Stimulated activated CD4-positive, alpha-beta T cell treated with anti-CD3 and anti-CD28 coated beads, TNF-alpha, amount 100 ng/mL, for 4 hours (primary cell): ENCODE measurements at places on chromosomes 4 and X.
A peak's percentile ranks its signal among the peaks of the same experiment; 100 is the strongest.

- no peak for DNase-seq
Measured at GRCh38 chrX:69207216-69207615, 42.0 kb upstream of the PJA1 start.

GRCh38 chr4:53786632-53787031 is 195.3 kb upstream of the LNX1 start:
- no peak for DNase-seq

DNA sequence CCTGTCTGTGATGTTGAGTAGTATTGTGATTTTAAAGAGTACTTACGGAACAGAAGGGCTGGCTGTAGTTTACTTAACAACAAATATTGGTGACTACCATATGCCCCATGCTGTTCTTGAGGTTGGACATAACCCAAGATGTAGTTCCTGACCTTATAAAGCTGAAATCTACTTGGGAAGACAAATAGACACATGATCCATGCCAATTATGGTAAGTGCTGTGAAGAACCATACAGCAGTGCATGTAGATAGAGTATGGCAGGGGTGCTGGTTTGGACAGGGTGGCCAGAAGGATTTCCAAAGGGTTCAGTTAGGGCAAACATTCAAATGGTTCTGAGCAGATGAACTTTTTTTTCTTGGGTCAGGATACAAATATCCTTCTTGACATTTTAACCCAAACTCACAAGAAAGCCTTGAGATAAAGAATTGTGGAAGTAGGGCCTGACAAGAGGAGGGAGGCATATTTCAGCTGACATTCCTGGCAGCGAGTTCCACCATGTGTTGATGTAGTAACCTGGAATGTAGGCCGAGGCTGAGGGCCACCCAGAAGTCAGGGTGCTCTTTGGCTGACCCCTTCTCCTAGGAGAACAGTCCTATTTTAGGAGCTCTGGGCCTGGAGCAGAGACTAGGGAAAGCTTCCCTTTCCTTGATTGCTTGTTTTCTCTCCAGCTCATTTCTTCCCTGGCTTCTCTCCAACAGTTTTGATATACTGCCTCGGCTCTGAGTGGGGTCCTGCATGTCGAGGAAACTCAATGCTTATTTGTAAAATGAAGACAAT is 74.2 kb downstream of the FREM3 start:
- DNase-seq = no peak

DNA sequence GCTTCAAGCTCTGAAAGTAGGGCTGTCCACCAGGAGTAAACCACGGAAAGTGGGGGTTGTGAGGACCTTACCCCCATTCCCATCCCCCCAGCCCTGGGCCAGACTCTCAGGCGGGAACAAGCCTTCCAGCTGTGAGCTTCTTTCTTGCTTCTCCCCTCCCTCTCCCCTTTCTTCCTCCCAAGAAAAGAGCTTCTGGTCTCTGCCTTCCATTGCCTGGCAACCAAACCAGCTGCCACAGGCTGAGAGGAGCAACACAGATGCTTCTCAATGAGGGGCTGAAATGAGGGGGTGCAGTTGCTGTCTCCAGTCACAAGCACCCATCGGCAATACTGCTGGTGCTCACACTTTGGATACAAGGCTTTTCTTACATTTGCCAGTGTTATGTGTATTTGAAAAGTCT is 72.5 kb downstream of the SLC16A2 start:
- no peak for DNase-seq

DNA sequence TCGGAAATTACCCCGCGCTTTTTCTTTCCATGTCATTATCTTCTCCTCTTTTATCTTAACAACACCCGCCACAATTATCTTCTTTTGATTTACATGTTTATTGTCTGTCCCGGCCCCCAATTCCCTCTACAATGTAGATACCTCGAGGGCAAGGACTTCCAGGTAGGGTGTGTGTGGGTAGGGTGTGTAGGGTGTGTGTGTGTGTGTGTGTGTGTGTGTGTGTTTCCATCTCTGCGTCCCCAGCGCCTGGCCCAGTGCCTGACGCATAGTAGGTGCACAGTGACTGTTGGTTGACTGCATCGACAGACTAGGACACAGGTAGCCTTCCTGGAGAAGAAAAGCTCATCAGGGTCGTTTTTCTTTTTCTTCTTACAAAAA is 103.1 kb downstream of the UCHL1 start:
- DNase-seq = no peak

DNA sequence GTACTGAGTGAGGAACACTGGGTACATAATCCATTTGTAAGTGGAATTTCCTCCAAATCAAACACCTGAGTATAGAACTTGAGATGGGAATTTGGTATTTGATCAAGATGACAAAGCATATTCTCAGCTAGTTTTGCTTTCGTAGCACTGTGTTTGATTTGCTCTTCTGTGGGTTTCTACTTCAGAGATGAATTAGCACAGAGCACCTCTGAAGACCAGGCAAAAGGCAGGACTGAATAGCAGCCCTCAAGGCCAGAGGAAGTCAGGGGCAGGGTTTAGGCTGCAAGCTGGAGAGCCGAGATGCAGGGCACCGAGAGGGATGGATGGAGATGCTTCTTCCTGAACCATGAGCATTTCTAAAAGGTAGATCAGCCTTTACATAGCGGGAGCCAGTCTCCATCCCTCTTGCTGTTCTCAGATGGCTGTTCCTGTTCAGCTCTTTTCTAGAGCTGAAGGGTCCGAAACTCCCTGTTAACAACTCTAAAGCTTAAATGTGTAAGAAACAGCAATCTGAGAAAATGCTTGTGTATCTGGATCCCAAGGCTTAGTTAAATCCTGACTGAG is 10.8 kb downstream of the ZFP42 start:
- no peak for DNase-seq

GRCh38 chr4:10099499-10100325 is 16.9 kb downstream of the WDR1 start:
- peak; percentile 55 for DNase-seq

DNA sequence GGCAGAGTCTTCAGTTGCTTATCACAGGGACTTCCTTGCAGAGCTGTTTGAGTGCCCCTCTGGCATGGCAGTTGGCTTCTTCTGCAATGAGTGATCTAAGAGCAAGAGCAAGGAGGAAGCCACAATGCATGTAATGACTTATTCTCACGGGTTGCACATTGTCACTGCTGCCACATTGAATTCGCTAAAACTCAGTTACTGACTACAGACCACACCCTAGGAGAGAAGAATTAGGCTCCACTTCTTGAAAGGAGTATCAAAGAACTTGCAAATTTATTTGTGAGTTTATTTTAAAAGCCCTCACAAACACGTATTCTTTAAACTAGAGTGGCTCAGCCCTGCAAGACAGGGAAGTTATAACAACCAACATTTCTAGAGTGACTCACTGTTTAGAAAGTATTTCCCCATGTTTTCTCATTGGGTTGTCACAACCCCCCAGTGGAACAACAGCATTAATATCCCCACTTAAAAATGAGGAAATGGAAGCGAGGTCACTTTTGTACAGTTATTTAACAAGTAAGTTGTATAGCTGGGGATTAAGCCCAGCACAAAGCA is 32.4 kb upstream of the RBPJ start:
- DNase-seq = no peak

- no peak for DNase-seq
Measured at GRCh38 chrX:140983730-140984129, 18.7 kb upstream of the SPANXB1 start.

DNA sequence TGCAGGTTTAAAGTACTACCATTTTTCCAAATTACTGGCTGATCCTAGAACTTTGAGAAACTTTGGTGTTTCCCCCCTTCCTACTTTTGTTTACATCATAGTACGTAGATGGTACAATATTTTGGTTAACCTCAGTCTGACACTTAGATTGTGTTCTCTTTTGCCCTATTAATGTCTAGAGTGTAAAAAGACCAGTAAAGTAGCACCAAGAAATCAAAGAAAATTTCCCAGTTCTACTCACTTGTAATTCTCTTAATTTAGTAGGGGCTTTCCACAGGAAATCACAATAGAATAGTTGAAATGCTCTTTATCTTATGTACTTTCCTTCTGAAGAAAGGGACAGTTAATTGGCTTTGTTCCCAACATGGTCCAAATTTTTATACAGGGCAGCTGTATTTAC is 51.6 kb downstream of the NFKB1 start:
- DNase-seq = no peak

- DNase-seq = peak; percentile 65
Measured at GRCh38 chrX:48937054-48937907, 18.5 kb upstream of the PIM2 start.

DNA sequence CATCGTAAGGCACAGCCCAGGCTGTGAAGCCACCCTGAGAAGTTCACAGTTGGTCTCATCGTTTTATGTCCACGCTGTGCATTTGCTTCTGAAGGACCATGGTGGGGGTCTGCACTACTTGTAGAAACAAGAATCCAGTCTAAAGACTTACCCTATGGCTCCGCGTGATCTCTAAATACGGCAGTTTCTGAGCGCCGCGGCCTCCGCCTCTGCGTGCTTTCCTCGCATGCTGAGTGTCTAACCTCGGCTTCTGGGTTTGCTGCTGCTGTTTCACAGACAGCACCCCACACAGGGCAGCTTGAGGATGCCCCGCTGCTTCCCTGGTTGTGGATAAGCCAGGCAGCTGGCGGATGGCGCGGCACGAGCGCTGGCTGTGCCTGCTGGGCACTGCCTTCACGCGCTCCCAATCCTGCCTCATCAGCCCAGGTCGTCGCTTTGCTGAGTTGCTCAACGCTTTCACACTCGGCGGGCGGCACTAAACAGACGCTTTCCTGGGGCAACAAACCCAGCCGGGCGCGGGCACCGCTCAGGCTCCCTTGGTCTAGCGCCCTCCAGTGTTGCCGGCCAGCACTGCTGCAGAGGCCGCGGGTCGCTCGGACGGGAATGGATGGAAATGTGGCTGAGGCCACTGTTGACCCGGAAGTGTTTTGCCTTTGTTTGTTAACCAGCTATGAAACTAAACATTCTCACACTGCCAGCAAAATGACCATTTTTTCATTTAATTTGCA is 39.2 kb downstream of the FGFRL1 start:
- DNase-seq = no peak

DNA sequence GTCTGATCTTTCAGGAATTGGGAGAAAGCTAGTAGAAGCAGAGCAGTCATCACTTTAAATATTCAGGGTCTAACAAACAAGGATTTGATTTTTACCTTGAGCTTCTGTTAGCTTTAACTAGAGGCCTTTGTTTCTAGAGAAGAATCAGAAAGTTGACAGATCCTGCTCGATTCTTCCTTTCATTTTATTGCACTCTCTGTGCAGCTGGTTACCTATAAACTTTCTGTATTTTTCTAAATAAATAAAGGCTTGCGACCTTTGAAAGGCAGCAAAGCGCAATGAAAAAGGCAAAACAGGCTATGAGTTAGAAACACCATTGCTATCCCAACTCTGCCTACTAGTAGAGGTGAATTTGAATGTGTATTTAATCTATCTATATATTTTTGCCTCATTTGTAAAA is 101.4 kb upstream of the NPY2R start:
- no peak for DNase-seq

- no peak for DNase-seq
Measured at GRCh38 chrX:6257025-6257424, 28.4 kb upstream of the NLGN4X start.

- no peak for DNase-seq
Measured at GRCh38 chr4:173937631-173938270, 345.7 kb downstream of the FBXO8 start.

DNA sequence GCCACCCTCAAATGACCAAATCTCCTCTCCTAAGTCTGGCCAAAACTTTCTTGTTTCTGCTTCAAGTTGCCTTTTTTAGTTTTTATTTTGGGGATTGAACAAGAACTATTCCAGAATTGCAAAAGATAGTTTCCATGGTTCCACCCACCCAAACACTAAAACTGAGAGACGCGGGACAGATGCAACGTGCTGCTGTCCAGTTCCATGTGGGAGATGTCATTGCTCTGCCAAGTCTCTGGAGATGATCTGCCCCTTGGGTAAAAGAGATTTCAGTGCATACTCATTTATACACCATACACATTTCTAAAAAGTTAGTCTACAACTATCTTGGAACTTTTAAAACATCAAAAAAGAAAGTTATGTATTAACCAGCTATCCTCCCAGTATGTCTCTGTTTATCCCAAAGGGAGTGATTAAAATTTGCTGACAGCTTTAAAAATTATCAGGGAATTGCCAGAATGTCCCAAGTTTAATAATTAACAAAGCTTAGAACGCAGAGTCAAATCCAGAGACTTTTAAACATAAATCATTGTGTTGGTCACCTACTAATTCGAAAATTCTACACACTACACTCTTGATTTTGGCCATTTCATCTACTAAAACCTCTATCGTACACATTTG is 3.2 kb downstream of the MAOB start:
- no peak for DNase-seq

DNA sequence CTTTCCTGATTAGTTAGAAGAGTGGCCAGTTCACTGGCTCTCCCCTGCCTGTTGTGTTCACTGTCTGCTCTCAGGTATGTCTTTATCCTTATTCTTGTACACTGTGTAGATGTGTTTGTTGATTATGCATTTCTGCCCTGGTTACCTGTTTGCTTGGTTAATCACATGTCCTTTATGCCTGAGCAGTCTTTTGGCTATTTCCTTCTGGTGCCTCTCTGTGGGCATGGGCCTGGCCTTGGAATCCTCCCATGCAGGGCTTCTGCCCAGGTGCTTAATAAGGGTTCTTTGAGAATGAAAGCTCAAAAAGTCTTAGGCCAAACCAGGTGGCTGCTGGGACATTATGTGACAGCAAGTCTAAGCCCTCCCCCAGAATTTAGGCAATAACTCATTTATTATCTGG is 26.5 kb downstream of the OTUD6A start:
- DNase-seq = no peak

DNA sequence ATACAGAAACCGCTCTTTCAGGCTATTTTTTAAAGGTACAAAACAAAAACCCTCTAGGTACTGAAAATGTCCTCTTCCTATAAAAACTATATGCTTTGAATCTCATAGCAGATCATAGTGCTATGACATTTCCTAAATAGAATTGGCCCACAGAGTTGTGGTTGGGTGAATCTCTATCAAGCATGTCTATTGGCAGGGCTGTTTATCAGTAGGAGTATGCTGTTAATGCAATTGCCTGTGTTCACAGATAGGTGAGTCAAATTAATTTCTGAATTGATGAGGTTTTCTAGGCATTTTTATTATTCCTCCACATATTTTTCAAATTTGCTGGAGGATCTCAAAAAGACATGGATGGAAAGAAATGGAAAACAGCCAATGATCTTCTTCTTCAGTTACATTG is 73.9 kb downstream of the QRFPR start:
- DNase-seq = no peak

DNA sequence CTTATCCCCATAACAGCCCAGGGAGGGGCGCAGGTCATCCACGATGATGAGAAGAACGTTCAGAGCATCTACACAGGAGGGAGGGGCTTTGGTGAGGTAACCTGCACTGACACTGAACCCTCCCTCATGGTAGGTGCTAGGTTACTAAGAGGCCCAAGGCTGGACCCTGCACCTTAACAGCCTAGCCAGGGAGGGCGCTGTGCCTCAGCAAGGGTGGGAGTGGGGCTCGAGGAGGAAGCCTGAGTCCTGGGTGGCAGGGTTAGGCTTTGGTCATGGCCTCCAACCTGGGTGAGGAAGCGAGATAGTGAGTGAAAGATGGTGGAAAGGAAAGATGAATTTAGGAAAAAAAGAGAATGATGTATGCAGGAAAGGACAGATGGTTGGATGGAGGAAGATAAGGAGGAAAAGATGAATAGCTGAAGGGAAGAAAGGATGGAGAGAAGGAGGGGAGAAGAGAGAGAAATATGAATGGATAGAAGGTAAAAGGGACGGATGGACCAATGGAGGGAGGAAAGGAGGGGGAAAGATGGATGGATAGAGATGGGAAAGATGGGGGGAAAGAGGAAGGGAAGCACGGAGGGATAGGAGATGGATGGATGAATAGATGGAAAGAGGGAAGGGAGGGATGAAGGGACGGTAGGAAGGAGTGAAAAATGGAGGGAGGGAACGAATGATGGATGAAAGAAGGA is 736 bp downstream of the IDS start:
- peak; percentile 28 for DNase-seq
